Urinary bladder (tissue), 4 donors: ENCODE measurements at places on chromosomes 12 and 14. TPM values are rescaled to one million over a fixed set of nuclear protein-coding genes. Genes with fewer than 3 reads are reported as not detected.
A peak's percentile ranks its signal among the peaks of the same experiment; 100 is the strongest.

DNA sequence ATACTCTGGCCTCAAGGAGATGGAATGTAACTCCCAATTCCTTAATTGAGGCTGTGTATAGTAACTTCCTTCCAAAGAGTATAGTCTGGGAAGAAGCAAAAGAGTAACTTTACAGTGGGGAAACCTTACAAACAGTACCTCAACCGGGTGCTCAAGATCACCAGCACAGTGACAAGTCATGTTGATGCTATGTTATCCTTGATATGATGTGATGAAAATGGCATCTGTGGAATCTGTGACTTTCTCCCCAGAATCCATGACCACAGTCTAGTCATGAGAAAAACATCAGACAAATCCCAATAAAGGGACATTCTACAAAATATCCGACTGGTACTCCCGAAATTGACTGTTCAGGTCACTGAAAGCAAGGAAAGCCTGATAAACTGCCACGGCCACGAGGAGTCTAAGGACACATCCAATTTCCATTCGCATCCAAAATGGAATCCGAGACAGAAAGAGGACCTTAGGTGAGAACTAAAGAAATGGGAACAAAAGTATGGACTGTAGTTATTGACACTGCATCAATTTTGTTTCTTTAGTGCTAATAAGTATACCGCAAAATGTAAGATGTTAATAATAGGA is 97.3 kb upstream of the FRMD6 start:
- no peak for DNase-seq

OTX2 gene
- total RNA-seq = not detected

CCDC91 gene
- 53.5 TPM for total RNA-seq

DNA sequence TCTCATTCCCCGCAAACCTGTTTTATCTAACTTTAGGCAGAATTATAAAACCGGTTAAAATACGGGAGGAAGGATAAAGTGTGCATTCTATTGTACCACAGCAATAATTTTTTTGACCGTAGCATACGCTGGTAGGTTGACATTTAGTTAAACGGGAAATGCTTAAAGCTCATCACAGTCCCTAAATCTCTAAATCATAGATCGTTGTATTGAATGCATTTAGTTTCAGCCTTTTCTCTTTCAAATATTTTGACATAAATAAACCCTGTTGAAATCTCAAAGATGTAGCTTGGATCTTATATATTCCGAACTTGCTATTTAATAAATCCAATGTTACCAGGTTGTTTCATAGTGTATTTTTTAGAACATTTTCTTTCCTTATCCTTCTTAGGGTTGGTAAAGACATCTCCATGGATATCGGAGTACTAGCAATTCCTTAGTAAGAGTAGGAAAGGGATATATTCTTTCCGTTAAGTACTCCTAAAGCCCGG is 798 bp downstream of the CLEC2B start:
- no peak for DNase-seq

SERPINA12 gene
- not detected for total RNA-seq

DNA sequence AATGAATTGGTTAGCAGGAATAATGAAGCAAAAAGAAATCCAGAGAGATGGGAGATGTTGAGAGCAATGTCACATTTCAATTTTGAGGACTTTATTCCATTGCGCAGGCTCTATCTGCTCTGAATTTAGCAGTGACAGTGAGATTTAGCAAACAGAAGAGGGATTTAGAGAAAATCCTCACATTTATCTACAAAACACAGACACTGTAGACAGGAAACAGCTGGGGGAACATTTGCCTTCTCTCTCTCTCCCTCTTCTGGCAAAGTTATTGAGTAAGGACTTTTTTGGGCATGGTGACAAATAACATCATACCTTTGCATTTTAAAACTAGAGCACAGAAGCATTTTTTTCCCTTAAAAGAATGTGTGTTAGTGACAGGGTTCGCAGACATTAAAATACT is at the start of gene IGF1:
TSS of gene IGF1 (minus strand) at position 158 of the 400 bp plus-strand sequence. CDS start 182 bp downstream, outside the sequence.
- peak; percentile 75 for DNase-seq

- DNase-seq = no peak
These were observed 175.4 kb downstream of the PHETA1 start for GRCh38 chr12:111193496-111193895.
